ENCODE measurements at places on chromosomes 5 and 9. TPM values are rescaled to one million over a fixed set of nuclear protein-coding genes. Genes with fewer than 3 reads are reported as not detected.
A peak's percentile ranks its signal among the peaks of the same experiment; 100 is the strongest.

- DNase-seq, result no peak
Measured at GRCh38 chr5:138305797-138306196, 25.8 kb downstream of the CDC25C start.

DNA sequence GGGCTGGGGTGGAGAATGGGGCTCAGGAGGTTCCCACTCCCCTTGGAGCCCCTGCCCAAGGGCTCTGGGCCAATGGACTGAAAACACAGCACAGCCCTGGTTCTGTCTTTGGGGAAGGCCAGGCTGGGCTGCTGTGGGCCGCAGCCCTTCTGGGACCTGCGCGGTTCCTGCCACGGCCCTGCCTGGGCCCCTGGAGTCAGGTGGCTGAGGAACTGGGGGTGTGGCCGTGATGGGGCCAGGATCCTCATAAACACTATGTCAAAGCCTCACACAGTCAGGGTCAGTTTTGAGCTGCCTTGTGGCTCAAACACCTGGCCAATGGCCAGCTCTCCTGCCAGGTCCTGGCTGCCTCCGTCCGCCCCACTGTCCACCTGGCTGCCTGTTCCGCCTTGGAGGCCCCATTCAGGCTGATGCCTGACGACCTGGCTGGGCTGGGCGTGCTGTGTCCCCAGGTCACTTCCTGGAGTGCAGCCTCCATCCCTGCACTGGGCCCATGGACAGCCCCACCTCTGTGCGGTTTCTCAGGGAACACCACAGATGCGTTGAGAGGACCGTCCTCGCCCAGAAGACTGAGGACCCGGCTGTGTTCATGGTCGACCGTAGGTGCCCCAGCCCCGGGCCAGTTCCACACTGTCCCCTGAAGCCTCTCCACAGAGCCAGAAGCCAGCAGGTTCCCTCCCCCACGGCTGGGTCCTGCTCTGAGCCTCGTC is 27.5 kb downstream of the PAEP start:
- no peak for DNase-seq

- DNase-seq, result no peak
Measured at GRCh38 chr5:66144834-66145390, 812 bp downstream of the SREK1 start.

DNA sequence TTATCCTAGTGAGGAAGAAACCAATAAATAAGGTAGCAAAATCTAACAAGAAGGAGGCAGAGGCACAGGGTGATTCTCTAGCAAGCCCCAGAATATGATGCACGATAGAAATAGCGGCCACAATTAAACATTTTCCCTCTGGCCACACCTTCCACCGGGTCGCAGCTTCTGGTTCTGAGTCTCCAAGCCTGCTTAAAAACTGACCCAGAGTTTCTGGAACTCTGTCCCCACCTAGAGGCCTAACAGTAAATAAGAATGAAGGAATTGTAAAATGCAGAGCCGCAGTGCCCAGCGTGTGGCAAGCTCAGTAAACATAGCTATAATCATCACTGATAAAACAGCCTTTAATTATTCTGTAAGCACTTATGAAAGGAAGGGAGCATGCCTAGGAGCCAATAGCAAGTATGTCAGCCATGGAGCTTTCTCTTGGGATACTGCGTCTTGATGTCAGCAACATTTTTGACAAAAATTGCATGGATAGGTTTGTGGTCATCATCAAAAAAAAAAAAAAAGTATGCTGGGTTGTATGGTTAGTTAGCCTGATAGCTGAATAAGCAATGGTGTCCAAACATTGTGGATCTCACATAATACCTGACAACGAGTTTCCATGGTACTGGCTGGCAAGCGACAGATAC is 465.5 kb downstream of the DNAH5 start:
- no peak for DNase-seq

- DNase-seq, result no peak
Measured at GRCh38 chr9:96497117-96497399, 47.1 kb downstream of the HABP4 start.

GRCh38 chr9:36873247-36873875 is 160.7 kb downstream of the PAX5 start:
- peak; percentile 33 for DNase-seq

Gene PCDHA1
- total RNA-seq, result not detected

Gene SLC36A1
- total RNA-seq, result 20.3 TPM
